Eye (tissue), 1 donor: ENCODE measurements at places on chromosomes 1 and 21.

DNA sequence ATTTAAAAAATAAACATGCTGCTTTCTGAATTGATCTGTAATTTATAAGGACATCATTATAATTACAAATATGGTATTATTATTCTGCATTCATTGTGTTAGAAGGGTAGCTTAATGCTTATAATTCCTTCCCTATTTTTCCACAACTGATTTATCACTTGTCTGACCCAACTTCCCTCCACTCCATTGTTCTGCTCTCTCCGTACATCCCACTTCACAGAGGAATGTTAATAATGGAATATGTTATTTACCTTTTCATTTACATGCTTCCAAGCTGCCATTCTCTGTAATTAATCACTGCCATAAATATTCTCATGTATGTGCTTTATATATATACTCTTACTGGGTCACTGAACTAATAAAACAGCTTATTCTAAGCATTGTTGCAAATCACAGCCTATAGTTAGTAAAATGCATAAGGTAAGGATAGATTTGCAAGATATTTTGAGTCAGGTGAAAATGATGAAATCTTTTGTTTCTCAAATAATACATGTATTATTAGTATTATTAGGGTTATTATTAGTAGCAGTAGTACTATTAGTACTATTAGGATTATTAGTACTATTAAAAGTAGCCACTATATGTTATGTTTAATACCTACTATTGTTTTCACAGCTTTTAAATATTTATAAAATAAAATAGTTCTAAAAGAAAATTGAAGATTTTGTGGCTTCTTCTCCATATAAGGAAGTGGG lies 70.6 kb upstream of the NEK7 start:
- DNase-seq, result no peak

DNA sequence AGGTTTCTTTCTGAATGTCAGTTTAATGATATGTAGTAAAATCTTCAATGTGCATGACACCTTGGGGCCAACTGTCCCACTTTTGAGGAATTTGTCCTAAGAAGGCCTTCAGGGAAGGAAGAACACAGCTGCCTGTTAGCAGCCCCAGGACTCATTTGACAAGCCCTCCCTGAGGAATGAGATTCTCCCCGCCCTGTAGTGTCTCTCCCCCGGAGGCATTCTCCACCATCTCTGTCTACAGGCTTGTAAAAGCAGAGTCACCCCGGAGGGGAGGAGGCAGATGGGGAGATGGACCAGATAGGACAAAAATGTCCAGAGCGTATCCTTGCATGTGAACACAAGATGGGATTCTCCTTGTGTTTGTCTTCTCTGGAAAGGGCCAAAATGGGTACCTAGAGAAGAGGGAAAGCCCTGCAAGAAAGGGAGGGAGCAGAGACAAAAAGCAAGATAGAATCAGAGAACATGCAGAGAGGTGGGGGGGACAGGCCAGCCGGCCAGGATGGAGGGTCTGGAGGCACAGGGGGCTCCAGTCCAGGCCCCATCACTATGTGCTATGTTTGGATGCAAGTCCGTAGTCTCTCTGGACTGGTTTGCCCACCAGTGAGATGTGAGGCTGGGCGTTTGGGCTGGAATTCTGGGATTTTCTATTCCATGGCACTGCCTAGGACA lies 12.0 kb upstream of the WNT3A start:
- no peak for DNase-seq

- DNase-seq, result no peak
Measured at GRCh38 chr1:29142714-29143113, 19.0 kb upstream of the TMEM200B start.

- no peak for DNase-seq
Measured at GRCh38 chr1:114082304-114082630, 71.4 kb downstream of the SYT6 start.

GRCh38 chr1:45545019-45545493 lies 5.6 kb upstream of the AKR1A1 start:
- no peak for DNase-seq

DNA sequence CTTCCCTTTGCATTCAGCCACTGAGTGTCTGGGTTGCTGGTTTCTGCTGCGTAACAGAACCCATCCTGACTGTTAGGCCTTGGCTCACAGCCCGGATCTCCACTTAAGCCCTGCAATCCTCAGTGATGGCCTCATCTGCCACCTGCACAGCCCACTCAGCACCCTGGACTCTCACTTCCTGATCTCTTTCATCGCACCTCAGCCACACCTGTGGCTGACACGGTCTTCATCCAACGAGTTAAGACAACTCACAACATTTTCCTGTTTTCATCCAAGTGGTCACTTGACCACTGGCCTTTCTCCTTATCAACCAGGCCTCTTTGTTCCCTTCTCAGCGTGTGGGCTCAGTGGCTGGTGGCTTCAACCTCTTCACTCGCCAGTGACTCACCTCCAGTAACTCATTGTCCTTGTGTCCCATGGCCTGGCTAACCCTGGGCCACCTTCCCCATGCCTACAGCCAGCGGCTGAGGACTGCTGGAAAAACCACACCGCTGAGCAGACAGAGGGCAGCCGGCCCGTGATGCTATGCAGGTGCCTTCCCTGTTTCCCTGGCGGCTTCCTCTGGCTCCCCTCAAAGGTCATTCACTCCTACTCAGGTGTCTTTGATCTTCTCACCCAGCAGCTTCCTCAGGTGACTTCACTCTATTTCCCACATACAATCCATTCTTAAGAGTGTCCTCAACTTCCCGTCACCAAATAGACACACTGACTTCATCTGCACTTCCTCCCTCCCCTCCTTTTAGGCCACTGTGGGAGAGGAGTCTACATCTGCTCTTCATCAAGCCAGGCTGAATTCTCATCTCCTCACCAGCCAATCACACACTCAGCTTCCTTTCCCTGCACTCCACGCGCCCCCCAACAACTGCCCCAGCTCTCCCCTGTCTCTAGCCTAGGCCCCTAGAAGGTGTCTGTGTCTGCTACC lies 19.9 kb upstream of the EDN2 start:
- DNase-seq, result peak; percentile 75

DNA sequence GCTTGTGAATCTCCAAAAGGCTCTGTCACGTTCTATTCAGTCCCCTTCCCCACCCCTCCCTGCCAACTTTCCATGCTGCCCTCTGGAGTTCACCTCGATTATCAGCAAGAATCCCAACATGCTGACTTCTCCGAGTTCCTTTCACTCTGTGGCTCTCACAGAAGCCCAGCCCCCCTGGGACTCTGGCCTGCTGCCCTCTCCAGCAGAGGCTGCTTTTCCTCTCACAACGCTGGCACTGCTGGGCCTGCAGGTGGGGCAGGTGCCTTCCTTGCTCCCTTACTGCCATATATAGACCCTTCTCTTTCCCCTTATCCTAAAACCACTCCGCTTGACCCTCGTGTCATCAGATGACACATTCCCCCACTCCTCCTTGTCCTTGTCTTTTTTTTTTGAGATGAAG lies 10.2 kb upstream of the RNF186 start:
- DNase-seq, result no peak

GRCh38 chr21:40846587-40847411 lies at the start of gene DSCAM:
DSCAM (minus strand) TSS chr21:40847158; CDS start chr21:40846661, 497 bp downstream.
- peak; percentile 85 for DNase-seq

- no peak for DNase-seq
Measured at GRCh38 chr1:201566529-201566823, 27.5 kb downstream of the NAV1 start.

DNA sequence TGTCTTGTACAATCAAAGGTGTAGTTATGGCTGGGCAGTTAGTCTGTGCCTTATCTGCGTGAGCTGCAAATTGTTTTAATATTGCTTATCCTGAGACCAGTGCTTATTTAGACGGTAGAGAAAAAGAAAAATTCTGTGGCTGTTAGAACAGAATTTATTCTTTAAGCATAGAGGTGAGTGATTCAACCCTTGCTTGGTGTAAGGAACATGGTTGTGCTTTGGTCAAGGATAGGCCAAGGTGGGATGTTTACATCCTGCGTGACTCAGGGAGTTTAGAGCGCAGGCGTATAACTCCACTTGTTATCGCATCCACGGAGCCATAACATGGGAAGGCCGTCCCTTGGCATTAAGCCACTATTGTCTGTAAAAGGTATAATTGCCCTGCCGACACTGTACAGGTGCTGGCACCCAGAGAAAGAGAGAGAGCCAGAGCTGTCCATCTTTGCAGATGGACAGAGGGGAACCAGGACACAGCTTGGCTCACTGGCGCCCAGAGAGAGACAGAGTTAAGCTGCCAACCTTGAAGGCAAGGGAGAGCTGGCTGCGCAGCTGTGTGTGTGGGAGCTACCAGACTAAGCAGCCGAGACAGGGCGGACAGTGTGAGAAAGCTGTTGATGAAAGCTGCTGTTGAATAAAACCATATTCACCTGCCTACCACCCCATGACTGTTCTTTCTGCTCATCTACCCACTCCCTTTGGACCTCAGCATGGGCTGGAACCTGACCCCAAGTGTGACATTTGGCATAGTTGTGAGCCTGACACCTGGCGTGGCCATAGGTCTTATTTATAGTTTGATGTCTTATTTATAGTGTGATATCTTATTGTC lies 200.4 kb downstream of the DYRK1A start:
- no peak for DNase-seq

DNA sequence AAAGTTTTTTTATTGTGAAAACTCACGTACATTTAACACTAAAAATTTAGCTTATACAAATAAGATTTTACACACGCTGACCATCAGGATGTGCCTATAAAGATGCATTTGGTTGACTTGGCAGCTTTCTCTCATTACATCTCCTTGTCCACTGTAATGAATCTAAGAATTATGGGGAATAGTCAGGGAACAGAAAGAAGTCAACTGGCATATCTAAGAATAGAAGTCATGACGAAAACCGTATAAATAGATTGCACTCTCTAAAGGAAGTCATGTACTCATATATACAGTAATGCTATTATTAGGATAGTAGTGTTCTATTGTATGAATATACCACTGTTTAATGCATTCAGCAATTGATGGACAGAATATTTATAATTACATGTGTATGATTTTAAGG lies 575.8 kb upstream of the B3GALT2 start:
- no peak for DNase-seq

- DNase-seq, result no peak
Measured at GRCh38 chr1:183987593-183988318, 49.8 kb downstream of the COLGALT2 start.

GRCh38 chr1:19670787-19671186 lies 6.1 kb downstream of the HTR6 start:
- no peak for DNase-seq

GRCh38 chr1:162088281-162088969 lies 18.9 kb downstream of the NOS1AP start:
- no peak for DNase-seq

DNA sequence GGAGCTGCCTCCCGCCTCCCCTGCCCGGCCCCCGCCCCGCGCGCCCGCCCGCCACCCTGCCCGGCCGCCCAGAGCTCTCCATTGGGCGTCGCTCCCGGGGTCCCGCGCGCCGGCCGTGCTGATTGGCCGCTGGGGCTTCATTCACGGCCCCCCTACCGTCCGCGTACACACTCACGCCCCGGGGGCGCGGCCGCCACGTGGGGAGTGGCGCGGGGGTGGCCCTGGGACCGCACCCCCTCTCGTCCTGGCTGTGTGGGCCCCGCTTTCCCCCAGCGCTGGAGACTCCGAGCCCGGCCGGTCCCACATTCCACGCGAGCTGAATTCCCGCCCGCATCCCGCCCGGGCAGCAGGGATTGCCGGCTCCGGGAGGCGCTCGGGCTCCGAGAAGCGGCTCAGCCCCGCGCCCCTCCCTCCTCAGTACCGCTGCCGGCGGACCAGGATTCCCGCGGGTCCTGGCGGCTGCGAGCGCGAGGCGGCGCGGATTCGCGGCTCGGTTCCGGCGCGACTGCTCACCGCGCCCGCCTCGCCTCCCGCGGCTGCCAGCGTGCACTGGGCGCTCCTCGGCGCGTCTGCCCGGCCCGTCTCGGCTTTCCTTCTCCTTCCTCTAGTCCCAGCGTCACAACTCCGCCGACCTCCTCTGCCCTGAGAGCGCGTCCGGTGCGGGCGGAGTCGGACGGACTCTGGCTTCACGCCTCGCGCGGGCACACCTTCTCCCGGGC lies 450 bp upstream of the POU3F1 start:
- DNase-seq, result peak; percentile 95

DNA sequence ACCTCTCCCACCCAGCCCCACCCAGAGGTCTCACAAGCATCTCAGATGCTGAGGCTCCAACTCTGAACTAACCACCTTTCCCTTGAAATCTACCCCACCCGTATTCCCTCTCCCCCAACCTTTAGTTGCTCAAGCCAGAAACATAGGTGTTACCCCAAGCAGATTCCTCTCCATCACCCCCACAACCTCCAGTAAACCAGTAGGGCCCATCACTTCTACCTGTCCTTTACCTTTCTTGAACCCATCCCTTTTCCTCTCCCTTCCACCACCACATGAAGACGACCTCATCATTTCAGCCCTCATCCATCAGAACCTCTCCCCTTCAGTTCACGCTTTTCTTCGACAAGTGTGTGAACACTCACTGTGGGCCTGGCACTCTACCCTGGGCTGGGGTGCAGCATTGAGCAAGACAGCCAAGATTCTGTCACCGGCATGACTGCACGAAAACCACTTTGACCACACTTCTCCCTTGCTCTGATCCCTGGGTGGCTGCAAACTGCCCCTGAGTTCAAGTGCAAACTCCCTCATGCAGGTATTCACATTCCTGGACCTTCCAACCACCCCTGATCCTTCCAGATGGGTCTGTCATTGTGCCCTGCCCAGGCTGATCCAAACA lies 65.5 kb upstream of the LAPTM5 start:
- no peak for DNase-seq

- no peak for DNase-seq
Measured at GRCh38 chr21:42461185-42461520, 34.9 kb downstream of the RSPH1 start.

- DNase-seq, result no peak
Measured at GRCh38 chr1:230456478-230456877, 30.3 kb upstream of the PGBD5 start.

DNA sequence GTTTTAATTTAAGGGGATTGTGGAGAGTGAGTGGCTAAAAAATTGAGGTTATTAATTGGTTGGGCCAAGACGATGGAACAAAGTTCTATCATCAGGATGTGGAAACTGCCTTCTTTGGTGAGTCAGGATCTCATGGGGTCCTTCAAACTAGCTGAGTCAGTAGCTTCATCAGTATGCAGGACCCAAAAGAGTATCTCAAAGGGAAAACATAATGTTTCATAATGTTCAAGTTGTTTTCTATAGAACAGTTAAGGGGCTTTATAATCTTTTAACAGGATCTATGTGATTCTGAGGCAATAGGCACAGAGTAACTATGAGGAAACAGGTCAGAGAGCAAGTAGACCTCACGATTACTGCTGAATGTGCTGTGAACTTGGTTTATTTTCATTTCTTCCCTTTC lies 3.2 kb upstream of the OLFML2B start:
- no peak for DNase-seq

DNA sequence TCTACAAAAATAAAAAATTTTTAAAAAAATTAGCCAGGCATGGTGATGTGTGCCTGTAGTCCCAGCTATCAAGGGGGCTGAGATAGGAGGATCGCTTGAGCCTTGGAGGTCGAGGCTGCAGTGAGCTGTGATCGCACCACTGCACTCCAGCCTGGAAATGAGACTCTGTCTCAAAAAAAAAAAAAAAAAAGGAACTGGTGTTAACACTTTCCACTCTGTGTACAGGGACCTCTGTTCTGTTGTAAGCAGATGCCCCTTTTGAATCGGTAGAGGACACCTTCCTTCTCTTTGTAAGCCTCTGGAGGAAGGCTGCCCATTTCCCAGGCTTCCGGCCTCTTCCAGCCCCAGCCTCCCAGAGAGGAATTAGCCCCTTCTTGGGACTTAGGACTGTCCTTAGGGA lies 7.3 kb upstream of the C1orf210 start:
- no peak for DNase-seq

GRCh38 chr1:89808441-89809117 lies 12.3 kb upstream of the LRRC8D start:
- DNase-seq, result peak; percentile 34

- no peak for DNase-seq
Measured at GRCh38 chr21:44838039-44838895, 20.4 kb upstream of the SUMO3 start.
